ENCODE measurements at places on chromosomes 12 and 14.

- DNase-seq: no peak
Observed at GRCh38 chr14:75010472-75011093, 7.9 kb downstream of the EIF2B2 start.

GRCh38 chr14:23364164-23365035 lies 572 bp downstream of the EFS start:
- no peak for DNase-seq

- no peak for DNase-seq
Observed at GRCh38 chr12:53208877-53209463, 1.9 kb upstream of the ITGB7 start.

DNA sequence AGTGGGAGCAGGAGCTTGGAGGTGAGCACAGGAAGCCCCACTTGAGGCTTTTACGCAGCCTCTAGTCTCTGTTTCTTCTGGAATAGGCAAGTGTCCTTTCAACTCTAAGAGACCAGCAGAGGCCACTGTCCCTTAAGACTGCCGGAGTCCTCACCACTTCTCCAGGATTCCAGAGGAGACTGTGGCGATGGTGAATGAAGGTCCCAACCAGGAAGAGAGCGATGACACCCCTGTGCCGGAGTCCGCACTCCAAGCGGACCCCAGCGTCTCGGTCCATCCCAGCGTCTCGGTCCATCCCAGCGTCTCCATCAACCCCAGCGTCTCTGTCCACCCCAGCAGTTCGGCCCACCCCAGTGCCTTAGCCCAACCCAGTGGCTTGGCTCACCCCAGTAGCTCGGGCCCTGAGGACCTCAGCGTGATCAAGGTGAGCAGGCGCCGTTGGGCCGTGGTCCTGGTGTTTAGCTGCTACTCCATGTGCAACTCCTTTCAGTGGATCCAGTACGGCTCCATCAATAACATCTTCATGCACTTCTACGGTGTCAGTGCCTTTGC lies 442 bp downstream of the FLVCR2 start:
- DNase-seq: no peak

GRCh38 chr14:101509730-101510371 lies 51.4 kb upstream of the DIO3 start:
- no peak for DNase-seq

GRCh38 chr12:28893856-28894255 lies 255.2 kb upstream of the FAR2 start:
- no peak for DNase-seq

DNA sequence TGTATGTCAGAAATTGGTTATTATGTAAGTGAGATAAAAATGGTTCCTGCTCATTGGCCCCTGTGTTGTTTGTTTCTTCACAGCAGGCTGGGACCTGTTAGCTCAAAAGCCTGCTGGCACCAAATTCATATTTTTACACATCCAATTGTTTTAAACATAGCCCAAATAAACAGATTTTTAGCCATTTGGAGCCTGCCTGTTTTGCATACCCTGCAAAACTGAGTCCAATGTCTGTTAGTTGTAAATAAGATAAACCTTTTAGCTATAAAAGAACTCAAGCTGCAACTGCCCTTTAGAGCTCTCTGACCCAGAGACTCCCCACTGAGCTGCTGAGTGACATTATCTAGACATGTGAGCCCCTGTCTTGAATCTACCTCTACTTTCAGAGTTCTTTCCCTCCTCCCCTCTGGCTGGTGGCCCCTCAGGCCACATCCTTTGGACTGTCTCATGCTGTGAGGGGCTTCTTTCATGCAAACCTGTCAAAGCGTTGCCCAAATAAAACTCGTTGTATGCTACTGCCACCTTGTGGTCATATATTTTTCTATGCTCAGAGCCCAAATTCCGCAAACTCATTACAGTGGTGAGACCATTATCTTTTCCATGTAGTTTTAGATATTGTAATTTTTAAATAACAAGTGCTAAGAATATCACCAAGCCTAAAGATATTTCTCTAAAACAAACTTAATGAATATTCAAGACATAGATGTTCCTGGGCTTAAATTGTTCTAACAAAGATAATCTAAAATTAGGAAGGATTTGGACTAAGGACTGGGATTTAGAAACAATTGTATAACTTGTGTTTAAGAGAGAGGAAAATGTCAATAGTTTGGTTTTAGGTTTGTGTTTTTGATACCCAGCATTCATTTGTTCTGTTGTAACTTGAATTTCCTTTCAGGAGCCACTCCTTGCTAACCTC lies 337.9 kb downstream of the AACS start:
- DNase-seq: no peak

GRCh38 chr12:14776236-14776961 lies 26.9 kb downstream of the WBP11 start:
- DNase-seq: no peak

- no peak for DNase-seq
Observed at GRCh38 chr12:65731771-65732170, 92.5 kb upstream of the HMGA2 start.

GRCh38 chr14:99202516-99202915 lies 69.5 kb downstream of the BCL11B start:
- DNase-seq: no peak

GRCh38 chr14:31189346-31190218 lies 18.0 kb downstream of the HECTD1 start:
- DNase-seq: no peak

DNA sequence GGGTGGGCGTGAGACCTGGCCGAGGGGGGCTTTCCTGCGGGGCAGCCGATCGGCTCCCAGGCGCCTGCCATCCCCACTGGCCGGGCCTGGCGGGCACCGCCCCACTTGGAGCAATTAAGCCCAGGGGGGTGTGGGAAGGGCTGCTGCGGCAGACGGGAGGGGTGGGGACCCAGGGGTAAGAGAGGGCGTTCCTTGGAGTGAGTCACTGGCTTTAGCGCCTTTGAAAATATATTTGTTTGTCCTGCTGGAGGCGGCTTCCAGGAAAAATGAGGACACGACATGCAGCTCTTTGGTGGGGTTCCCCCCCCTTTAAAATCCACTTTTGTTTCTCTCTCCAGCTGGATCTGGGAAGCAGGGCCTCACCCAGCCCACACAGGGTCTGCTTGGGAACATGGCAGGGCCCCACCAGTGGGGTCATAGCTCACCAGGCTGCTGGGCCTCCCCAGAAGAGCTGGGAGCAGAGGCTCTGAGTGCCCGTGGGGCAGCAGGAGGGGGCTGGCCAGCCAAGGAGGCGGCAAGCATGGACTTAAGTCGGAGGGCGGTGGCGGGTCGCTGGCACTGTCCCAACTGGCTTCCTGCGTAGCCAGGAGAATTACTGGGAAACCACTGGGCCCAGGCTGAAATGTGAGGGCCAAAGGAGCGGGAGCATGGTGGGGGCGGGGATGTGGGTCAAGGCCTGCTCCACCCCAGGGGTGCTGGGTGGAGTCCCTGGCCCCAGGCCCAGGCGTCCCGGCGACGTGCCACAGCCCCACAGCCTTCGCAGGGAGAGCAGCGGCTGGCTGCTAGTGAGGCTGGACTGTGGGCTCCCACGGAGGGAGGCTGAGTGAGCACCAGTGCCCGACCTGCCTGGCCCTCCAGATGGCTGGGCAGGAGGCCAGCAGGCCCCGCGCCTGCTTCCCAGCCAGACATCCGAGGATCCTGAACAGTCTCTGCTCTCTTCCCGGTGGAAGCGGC lies 128.0 kb downstream of the RFLNA start:
- DNase-seq: no peak

- peak; percentile 22 for DNase-seq
Observed at GRCh38 chr12:11553871-11554533, 95.5 kb upstream of the ETV6 start.

DNA sequence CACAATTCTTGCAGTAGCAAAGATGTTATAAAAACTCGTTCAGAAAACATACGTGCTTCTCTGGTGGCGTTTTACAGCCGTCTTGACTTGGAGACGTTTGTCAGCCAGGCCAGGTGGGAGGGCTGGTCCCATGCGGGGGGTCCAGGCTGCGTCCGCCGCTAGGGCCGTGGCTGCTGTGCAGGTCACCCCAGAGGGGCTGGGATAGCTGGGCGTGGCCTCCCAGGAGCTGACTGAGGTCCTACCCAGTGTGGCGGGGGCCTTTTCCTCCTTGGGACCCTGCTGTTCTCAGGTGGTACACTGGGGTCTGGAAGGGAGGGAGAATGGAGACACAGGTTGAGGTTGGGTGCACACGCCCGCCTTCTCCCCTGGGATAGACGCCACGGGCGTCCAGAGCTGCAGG lies 25.2 kb downstream of the MTA1 start:
- DNase-seq: no peak

DNA sequence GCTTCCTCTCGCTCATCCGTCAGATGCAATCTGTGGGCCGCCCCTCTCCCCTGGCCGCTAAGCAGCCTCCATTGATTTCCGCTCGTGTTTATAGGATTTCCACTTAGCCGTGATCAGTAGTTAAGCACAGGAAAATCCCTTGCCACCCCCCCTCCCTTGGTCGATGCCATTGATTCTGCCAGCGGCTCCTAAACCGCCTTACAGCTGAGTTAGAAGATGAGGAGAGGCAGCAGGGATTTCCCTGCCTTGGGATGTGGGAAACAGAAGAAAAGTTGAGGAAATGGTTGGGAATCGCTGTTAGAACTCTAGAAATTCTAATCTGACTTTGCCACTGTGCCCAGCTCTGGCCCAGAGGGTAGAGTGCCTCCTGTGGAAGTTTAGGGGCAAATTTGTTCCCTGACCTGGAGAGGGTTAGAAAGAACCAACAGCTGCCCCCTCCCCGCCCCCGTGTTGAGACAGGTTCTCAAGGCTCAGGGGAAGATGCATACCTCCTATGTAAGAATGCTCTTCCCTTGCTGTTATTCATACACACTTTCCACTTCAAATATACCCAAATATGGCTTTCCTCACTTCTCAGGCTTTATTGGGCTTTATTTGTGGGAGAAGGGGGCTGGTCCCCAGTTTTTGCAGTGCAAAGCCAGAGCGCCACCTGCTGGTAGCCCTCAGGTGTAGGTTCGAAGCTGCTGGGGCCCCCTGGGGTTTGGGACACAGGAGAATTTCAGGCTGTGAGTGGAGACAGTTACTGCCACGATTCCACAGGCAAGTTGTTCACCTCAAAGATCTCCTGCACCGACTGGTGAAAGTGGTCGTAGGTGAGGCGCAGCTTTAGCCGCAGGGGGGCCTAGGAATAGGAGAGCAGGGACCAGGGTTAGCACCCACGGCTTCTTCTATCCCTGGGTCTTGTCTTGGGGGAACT lies 3.2 kb downstream of the THTPA start:
- DNase-seq: peak; percentile 41

DNA sequence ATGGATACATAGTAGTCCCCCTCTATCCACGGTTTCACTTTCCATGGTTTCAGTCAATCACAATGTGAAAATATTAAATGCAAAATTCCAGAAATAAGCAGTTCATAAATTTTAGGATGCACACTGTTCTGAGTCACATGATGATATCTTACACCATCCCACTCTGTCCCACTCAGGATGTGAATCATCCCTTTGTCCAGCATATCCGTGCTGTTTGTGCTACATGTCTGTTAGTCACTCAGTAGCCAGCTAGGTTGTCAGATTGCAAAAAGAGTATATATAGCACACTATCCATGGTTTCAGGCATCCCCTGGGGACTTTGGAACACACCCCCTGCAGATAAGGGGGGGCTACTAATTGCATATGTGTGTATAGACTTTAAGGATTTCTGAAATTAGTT lies 8.1 kb upstream of the NAA30 start:
- no peak for DNase-seq

DNA sequence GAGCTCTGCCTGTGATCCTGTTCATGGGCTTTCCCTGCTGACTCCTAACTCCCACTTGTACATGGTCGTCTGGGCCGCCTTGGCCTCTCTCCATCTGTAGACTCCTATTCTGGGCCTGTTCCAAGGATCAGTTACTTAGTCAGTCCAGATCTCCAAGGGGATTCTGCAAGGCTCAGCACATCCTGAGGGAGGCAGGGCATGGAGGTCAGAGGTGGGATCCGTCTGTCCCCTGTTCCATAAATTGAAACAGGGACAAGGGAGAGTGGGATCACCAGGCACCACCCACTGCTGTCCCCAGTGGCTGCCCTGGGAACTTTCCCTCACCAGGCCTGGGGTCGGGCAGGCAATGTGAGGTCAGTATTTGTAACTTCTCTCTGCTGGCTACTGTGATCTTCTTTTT lies 43.5 kb downstream of the KCTD10 start:
- DNase-seq: no peak

DNA sequence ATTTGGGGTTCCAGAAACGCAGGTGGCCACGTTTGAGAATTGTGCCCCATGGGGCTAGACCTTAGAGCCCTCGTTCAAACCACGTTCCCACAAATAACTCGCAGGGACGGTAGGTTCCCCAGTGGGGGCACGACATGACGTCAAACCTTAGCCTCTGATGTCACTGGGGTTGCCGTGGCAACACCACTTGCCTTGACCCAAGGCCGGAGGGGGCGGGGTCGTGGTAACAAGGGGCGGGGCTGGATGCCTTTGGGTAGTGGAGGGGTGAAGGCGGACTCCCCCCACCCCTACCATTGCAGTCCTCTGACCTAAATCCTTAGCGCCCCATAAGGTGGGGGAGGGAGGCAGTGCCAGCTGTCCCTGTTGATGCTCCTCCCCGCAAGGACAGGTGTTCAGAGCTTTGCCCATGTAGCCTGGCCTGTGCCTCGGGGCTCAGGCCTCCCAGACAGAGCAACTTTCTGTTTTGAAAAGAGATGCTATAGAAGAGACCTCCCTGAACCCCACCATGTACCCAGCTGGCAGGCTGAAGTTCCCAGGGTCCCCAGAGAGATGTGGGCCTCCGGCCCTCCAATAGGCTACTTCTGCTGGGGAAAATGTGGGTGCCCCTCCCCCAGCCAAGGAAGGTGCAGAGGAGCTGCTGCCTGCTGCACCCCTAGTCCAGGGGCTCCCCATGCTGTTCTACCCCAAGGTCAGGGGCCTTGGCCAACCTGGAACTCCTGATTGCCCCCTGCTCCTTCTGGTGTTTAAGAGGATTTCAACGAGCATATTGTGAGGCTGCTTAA lies 1.9 kb downstream of the FAM222A start:
- no peak for DNase-seq

DNA sequence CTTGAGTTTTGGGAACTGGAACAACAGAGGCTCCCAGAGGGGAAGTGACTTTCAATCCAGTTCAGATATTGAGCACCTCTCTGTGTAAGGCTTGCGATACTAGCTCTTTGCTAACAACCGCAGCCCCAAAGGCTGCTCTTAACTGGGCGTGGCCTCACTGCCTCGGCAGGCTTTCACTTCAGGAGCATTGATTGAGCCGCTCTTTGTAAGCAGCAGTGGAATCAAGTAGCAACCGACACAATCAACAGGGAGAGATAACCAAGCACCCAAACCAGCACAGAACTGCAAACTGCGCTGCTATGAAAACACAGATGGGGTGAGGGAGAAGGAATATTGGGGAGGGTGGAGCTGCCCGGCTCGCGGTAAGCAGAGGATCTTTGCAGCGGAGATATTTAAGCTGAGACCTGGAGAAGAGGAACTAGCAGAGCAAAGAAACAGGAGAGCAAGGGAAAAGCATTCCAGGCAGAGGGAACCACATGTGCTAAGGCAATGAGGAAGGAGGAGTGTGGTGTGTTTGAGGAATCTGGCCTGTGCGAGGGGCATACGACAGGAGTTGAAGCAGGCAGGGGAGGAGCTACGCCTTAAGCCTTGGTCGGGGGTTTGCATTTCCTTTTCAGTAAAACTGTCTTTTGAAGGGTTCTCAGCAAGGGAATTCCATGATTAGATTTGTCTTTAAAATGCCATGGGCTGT lies 17.3 kb upstream of the YY1 start:
- peak; percentile 43 for DNase-seq

GRCh38 chr12:11906286-11906935 lies 164.3 kb upstream of the BCL2L14 start:
- no peak for DNase-seq

GRCh38 chr14:77238996-77239395 lies 32.0 kb downstream of the NGB start:
- no peak for DNase-seq

- DNase-seq: no peak
Observed at GRCh38 chr12:80165746-80166145, 66.4 kb downstream of the OTOGL start.

All from activated CD4-positive, CD25-positive, alpha-beta regulatory T cell treated with anti-CD3 and anti-CD28 coated beads, Interleukin-2, amount 50 U/mL, for 16 hours (primary cell).